ENCODE measurements at places on chromosomes 7 and 10. TPM values are rescaled to one million over a fixed set of nuclear protein-coding genes. Genes with fewer than 3 reads are reported as not detected.

- peak; percentile 19 for DNase-seq
Measured at GRCh38 chr10:5833814-5834213, 20.6 kb upstream of the GDI2 start.

DNA sequence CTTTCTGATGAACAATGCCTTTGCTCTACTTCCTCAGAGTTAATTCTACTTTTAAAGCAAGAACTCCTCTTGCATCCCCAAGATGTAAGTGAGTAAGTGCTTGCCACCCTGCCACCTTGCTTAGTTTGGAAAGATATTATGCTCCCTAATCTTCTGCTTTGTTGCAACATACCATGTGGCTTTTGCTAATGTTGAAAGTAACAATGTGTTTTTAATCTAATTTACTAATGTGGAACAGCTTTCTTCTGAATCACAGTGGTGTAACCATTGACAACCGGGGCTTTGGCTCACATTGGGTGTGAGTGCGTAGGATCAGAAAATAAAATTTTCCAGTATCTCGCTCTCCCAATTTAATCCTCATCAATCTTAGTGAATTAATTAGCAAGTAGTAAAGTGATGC is 254.1 kb upstream of the PTER start:
- DNase-seq = no peak

GRCh38 chr10:123913688-123914268 is 22.2 kb upstream of the CPXM2 start:
- no peak for DNase-seq

GRCh38 chr7:157234271-157234670 is 95.5 kb downstream of the UBE3C start:
- no peak for DNase-seq

- DNase-seq = no peak
Measured at GRCh38 chr7:108097703-108098102, 32.5 kb downstream of the LAMB4 start.

- DNase-seq = no peak
Measured at GRCh38 chr7:35646289-35647023, 48.5 kb downstream of the HERPUD2 start.

DNA sequence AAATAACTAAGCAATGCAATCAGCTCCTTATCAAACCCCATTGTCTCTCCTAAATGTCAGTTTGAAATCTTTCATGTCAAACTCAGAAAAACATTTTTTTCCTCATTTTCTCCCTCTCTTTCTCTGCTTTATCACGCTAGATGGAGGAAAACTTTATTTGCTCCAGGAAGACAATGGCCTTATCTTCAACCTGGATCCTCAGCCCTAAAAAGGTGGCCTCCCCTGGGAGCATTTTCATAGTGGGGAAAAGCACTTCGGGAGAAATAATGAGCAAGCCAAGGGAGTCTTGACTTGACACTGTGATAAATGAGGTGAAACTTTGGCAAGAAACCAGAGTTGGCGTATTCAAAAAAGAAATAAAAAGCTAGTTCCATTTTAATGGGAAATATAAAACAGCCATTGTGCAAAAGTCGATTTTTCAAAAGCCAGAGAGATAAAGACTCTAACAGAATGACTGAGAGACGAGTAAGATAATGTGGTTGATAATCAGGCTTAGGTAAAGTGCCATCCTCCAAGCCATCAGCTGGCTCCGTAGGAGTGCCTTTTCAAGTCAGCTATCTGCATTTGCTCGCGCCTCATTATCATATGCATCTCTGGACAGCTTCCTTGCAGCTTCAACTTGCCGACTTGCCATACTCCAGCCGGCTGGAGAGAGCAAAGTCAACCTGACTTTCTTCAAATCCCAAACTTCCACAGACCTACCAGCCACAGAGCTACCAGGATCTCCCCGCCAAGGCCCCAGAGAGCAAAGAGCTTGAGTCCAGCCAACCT is 19.9 kb downstream of the HABP2 start:
- DNase-seq = no peak

DNA sequence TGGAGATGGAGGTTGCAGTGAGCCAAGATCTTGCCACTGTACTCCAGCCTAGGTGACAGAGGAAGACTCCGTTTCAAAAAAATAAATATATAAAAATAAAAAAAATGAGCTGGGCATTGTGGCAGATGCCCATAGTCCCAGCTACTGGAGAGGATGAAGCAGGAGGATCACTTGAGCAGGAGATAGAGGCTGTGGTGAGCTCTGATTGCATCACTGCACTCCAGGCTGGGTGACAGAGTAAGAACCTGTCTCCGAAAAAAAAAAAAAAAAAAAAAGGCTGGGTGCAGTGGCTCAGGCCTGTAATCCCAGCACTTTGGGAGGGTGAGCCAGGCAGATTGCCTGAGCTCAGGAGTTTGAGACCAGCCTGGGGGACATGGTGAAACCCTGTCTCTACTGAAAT is 11.8 kb downstream of the ZNF487 start:
- no peak for DNase-seq

DNA sequence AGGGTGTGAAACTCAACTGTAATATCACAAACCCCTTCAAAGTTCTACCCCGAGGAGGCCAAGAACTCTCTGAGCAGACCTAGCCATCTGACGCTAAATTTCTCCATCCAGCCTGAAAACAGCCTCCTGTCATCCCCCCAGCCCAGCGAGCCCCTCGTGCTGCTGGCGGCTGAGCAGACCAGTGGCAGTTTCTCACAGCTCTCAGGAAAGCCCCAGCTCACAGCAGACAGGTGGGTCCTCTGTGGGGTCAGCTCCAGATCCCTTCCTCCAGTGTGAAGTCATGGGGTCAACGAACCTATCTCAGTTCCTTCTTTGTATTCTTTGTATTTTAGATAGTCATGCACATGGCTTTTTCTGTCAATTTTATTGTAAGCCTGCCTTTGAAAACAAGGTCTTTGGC is 7.8 kb downstream of the GARIN1A start:
- DNase-seq = no peak

- DNase-seq = no peak
Measured at GRCh38 chr7:76267107-76267893, 35.2 kb upstream of the HSPB1 start.

Gene NUTM2D
- total RNA-seq = 1.1 TPM

Gene MMP21
- not detected for total RNA-seq

Gene GIMAP8
- 5.3 TPM for total RNA-seq

All from sigmoid colon (tissue), 7 donors.